ENCODE measurements at places on chromosomes 11 and 22.

GRCh38 chr22:40036591-40037225, 42.0 kb downstream of the FAM83F start:
- DNase-seq = no peak

GRCh38 chr11:44376423-44376822, 66.5 kb upstream of the ALX4 start:
- DNase-seq = no peak

- DNase-seq = no peak
These were observed 67.2 kb upstream of the RCN1 start for GRCh38 chr11:32023370-32024305.

GRCh38 chr11:3642071-3642951, 519 bp upstream of the ART5 start:
- peak; percentile 60 for DNase-seq

- DNase-seq = no peak
These were observed 772 bp downstream of the SBF1 start for GRCh38 chr22:50473855-50474671.

DNA sequence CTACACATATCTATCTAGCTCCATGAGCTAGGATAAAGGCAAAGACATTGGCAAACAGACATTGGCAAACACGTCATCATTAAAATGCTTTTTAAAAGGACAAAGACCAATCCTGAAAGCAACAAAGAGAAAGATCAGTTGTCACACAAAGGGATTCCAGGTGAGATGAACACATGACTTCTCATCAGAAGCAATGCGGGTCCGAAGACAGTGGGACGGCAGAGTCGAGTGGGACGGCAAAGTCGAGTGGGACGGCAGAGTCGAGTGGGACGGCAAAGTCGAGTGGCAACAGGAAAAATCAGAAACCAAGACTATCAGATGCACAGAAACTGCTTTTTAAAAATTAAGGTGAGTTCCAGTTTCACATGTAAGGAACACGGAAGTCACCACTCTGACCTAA, 609.5 kb downstream of the BRD1 start:
- DNase-seq = no peak

DNA sequence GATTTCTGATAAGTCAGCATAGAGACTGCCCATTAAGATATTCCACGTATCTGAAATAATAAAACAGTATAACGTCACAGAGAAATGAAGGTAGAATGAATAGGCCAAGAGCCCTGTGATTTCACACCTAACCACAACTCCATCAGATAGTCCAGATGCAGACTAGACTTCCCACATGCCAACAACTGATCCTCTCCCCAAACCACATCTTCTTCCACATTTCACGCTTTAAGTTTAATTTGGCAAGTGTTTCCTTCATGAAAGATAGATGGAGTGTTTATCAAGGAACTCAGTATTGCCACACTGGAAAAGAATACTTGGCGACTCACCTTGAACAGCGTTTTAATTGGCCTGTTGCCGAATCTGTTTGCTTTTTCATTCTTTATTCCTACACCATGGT, 81.5 kb downstream of the MUC15 start:
- no peak for DNase-seq

GRCh38 chr11:118602331-118602730, 5.1 kb upstream of the PHLDB1 start:
- no peak for DNase-seq

DNA sequence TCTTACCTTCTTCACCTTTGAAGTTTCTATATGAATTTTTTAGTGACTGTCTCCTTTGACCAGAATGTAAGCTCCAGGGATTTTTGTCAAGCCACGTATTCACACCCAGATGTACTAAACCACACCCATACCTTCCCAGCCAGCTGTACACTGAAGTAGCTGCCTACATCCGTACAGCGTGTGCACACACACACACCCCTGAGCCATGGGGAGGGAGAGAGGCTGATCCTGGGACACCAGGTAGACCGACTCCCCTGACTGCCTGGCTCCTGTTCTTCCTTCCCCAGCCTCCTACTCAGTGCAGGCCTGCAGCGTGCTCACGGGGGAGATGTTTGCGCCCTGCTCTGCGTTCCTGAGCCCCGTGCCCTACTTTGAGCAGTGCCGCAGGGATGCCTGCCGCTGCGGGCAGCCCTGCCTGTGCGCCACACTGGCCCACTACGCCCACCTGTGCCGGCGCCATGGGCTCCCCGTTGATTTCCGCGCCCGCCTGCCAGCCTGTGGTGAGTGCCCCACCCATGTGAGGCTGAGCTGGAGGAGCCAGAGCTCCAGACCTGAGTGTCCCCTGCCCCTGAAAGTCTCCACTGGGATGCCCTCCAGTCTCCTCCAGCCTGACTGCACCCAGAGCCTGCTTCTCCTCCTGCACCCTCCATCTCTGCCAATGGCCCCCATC, 25.9 kb downstream of the OTOG start:
- DNase-seq = no peak

DNA sequence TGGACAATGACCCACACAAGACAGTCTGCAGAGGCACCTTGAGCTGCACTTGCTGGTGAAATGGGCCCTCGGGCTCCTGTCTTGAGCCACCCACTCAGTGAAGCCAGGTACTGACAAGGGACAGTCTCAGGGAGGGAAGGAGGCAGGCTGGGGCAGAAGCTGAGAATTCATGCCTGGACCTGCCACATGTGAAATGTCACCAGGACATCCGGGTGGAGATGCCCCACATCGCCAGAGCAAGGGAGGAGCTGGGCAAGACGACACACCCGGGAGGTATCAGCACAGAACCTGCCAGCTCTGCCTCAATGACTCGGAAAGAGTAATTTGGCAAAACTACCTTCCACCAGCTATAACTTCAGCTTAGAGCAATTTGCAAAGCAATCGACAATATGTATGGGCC, 23.5 kb downstream of the CPT1A start:
- DNase-seq = no peak

- no peak for DNase-seq
These were observed 369.6 kb upstream of the CADM1 start for GRCh38 chr11:115873813-115874212.

- no peak for DNase-seq
These were observed 22.3 kb downstream of the ARHGAP1 start for GRCh38 chr11:46677991-46678740.

DNA sequence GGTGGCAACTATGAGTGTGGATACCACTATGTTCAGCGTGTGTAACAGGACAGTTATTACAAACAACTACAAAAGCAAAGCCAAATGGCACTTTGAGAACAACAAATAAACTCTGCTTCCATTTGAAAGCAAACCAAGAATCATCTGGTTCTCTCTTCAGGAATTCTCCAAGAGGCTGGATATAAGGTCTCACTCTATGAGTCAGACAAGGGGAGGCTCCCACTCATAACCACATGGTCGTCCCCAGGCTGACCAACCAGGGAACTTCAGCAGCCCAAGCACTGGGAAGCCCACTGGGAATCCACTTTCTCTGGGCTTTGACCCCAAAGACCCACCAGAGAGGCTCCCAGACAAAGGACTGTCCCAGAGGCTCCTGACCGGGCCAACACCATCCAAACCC, 35.3 kb downstream of the DGCR2 start:
- DNase-seq = no peak

DNA sequence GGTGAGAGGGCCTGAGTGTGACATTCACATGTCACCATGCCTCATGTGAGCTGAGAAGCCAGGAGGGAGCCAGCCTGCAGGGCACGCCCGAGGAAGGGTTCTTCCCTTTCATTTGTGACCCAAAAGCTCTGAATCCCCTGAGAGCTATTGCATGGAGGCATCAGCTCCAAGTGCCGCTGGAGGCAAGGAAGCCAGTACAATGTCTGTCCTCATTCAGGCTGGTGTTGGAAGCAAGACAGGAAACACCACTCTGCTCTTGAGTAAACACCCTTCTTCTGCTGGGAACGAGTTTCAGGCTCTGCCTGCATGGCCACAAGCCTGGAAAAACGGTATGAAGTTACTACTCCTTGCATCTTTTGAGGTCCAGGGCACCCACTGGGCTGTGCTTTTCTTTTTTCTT, 83.8 kb upstream of the LARGE1 start:
- DNase-seq = no peak

DNA sequence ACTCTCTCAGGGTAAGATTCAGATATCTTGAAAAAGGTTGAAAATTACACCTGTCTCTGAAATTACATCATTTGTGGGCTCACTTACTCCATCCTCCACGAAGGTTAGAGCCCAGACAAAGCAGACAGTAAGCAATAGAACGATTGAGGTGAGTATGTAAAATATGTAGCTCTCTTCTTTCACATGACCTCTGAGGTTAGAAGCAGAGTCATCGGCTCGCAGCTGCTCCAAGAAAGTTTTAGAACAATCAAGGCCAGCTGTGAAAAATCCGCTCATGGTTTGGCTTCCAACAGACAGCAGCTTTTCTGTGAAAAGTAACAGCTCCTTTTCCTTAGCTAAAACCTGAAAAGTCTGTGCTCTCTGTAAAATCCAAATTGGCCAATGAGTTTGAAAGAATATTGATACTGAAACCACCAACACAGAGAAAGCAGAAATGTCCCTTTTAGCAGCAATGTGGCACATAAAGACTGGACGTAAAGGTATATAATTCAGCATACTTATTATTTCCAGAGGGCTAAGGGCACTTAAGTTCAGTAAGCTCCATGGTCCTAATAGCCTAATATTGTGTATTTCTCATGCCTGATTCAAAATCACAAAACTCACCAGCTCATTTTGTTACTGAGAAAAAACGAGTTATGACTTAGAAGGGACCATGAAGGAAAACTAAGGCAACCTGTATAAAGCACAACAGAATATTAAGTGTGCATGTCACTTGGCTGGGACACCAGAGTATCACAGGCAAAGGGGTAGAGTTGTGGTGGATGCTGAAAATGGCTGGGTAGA, 78.2 kb downstream of the FAM76B start:
- no peak for DNase-seq

DNA sequence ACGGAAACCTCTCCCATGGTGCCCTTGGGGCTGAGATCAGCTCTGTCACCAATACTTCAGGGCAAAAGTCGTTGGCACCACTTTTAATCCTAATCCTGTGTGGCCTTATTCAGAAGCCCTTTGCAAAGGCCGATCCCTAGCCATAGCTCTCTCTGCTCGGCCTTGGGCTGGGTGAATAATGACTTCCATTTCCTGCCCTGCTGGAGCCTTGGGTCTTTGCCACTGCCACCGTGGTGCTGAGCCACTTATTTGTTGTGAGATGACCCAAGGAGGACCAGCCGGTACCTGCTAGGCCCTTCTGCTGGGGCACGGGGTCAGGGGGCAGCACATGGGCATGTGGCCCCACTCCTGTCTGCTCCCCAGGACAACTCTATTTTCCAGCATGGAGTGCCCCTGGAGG, 188.2 kb downstream of the ST3GAL4 start:
- DNase-seq = no peak

GRCh38 chr22:20957102-20957682, 9.9 kb upstream of the AIFM3 start:
- no peak for DNase-seq

- DNase-seq = no peak
These were observed 562 bp downstream of the ZBED4 start for GRCh38 chr22:49853981-49854831.

GRCh38 chr11:66906061-66906733, 49.3 kb downstream of the LRFN4 start:
- no peak for DNase-seq

- no peak for DNase-seq
These were observed 8.7 kb upstream of the CLPB start for GRCh38 chr11:72443016-72443415.

DNA sequence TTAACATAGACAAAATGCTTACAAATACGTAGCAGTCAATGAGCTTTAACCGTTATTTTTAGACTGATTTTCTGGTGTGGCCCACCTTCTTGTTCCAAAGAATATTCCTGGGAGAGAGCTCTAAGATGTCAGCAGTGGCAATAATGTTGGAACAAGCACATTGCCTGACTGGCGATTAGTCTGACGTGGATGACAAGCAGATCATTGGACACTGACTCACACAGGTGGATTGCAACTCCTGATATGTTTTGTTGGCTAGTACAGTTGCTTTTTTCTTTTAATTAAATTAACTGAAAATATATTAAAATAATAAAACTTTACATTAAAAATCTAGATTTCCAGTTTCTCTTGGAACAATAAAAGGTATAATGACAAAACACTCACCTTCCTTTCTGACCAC, 78.0 kb downstream of the TENM4 start:
- DNase-seq = no peak

- DNase-seq = no peak
These were observed 3.2 kb downstream of the HBB start for GRCh38 chr11:5223686-5224085.

- no peak for DNase-seq
These were observed 900.7 kb downstream of the JRKL start for GRCh38 chr11:97290464-97291041.

GRCh38 chr11:14336507-14337503, 22.2 kb downstream of the RRAS2 start:
- DNase-seq = no peak

DNA sequence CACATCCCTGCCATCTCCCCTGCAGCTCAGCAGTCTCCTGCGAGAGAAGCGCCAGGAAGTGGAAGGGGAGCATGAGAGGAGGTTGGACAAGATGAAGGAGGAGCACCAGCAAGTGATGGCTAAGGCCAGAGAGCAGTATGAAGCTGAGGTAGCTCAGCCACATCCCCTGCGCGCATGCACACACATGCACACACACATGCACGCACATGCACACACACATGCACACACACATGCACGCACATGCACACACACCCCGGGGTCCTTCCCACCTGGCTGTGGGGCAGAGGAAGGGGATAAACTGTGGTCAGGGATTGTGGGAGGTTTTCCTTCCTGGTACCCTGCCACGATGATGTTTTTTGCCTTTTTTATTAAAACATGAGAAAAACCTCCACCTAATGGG, 65.3 kb downstream of the CEP164 start:
- DNase-seq = no peak

DNA sequence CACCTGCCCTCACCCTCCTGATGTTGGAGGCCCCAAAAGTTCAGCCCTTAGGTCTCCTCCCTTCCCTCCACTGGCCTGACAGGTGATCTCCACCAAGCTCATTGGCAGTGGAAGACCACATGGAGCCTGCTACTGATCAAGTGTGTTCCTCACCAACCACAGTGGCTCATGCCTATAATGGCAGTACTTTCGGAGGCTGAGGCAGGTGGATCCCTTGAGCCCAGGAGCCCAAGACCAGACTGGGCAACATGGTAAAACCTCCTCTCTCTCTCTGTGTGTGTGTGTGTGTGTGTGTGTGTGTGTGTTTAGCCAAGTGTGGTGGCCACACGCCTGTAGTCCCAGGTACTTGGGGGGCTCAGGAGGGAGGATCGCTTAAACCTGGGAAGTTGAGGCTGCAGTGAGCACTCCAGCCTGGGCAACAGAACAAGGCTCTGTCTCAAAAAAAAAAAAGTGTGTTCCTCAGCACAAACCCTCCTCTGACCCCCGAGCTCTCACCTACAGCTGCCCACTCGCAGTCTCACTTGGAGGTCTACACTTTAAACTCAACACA, 4.3 kb upstream of the YPEL1 start:
- DNase-seq = no peak
